Activated effector memory CD4-positive, alpha-beta T cell treated with anti-CD3 and anti-CD28 coated beads, Interleukin-2, amount 50 U/mL, for 16 hours (primary cell): ENCODE measurements at places on chromosomes 11 and 22.
A peak's percentile ranks its signal among the peaks of the same experiment; 100 is the strongest.

DNA sequence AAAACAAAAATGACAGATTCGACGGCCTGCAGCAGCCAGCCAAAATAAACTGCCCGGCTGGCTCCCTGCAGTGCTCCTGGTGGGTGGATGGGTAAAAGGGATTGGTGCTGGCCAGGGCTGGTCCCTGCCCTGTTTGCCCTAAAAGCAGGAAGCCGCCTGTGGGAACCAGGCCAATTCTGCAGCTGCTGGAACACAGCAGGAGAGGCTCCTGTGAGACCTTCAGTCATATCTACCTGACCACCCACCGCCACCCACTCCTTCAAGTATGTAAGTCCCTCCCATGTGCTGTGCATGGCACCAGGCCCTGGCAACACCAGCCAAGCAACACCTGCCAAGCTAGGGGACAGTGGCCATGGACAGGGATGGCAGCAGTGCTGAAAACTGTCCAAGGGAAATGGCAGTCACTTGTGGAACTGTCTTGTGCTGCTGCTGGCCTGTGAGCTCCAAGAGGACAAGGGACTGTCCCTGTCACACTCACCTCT lies 48.7 kb upstream of the ARFGAP3 start:
- DNase-seq: no peak

DNA sequence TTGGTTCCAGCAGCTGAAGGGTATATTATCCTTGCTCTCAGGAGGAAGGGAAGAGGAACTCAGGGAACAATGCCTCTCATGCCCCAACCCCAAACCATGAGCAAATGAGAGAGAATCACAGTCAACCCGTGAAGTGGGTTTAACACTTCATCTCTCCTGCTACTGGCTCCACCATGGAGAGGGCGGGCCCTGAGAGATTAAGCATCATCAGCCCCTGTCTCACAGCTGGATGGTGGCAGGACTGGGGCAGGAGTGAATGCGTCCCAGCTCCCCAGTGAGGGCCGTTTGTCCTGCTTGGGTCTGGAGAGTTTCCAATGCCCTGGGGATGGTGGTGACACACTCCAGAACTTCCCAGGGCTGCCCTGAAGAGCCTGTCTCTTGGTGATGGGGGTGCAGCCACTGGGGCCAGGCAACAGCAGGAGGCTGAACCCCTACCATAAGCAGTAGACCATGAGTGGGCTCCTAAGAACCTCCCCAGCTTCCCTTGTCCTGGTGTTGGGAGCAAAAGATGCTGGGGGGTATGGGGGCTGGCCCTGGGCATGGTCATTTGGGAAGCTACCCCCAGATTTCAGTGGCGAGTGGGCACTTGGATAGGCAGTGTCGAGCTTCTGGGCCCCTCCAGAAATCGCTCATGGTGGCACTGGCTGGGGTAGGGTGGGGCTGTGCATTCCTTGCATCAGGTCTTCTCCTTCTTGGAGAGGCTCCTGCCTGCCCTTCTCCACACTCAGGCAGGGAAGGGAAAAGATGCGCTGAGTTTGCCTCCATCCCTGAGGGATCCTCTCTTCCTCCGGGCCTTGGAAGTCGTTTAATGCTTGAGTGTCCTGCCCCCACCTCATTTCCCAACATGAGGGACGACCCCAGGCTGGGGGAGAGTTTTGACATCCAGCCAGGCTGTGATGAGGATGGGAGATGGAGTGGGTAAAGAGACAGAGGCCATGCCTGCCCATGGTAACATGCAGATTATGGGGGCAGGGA lies 157.5 kb downstream of the ST3GAL4 start:
- DNase-seq: peak; percentile 42

GRCh38 chr11:63621071-63621470 lies 6.8 kb upstream of the PLAAT3 start:
- DNase-seq: no peak

- DNase-seq: peak; percentile 84
Observed at GRCh38 chr11:121426476-121427399, 25.4 kb upstream of the SORL1 start.

DNA sequence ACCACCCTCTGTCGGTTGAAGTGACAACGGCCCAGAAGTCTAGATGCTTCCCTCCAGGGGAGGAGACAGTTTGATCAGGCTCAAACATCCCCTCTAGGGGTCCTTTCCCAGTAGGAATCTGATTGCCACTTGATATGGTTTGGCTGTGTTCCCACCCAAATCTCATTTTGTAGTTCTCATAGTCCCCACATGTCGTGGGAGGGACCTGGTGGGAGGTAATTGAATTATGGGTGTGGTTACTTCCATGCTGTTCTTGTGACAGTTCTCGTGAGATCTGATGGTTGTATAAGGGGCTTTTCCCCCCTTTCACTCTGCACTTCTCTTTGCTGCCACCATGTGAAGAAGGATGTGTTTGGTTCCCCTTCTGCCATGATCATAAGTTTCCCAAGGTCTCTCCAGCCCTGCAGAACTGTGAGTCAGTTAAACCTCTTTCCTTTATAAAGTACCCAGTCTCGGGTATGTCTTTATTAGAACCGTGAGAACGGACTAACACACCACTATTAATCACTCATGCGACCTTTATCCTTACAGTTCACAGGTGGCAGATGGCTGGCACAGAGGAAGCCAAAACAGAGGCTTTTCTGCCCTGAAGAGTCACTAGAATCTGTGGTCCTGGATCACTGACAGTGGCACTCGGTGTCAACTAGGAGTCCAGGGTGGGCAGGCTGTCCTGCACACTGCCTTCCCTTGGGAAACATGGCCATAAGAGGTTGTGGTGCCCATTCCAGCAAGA lies 21.6 kb downstream of the ASPHD2 start:
- no peak for DNase-seq

DNA sequence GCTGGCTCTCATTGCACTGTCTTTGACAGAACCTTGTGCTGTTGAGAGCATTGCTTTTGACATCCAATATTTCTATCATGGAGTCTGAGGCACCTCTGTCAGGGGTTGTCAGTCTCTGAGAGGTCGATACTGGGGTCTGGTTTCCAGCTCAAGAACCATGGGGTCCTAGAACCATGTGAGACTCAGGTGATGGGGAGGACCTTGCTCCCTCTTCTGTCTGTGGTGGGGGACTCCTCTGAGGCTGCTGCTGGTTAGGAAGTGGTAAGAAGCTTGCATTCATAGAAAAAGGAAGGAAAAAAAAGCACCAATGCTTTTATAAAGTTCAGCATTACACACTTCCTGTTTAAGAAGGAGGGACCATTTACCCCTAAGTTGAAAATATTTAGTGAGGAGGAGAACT lies 91.8 kb upstream of the CD44 start:
- DNase-seq: peak; percentile 73

- no peak for DNase-seq
Observed at GRCh38 chr11:126751242-126751641, 249.3 kb downstream of the KIRREL3 start.

DNA sequence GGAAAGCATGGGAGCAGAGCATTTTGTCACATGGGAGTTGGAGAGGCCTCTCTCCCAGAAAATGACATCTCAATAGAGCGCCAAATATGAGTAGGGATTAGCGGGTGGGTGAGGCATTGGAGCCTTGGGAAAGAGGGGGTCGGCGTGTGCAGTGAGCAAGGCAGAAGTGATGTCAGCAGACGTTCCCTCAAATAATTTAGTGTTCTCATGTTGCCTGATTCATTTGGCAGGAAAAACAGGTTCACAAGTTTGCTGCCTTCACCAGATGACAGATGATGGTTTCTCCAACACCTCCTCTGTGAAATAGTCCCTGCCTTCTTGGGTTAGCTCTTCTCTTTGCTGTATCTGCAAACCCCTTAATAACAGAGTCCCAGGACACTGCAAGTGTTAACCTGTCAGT lies 118.5 kb upstream of the ARHGAP20 start:
- no peak for DNase-seq
